ENCODE measurements at places on chromosomes 4 and X.

DNA sequence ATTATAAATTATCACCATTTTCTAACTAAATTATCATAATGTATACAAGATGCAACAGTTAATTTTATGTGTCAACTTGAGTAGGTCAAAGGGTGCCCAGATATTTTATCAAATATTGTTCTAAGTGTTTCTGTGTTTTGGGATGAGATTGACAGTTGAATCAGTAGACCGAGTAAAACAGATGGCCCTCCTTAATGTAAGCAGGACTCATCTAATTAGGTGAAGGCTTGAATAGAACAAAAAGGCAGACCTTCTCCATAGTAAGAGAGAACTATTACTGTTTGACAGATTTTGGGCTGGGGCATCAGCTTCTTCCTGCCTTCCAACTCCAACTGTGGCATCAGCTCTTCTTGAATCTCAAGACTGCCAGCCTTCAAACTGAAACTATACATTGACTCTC lies 185.8 kb downstream of the TRAM1L1 start:
- DNase-seq: no peak

DNA sequence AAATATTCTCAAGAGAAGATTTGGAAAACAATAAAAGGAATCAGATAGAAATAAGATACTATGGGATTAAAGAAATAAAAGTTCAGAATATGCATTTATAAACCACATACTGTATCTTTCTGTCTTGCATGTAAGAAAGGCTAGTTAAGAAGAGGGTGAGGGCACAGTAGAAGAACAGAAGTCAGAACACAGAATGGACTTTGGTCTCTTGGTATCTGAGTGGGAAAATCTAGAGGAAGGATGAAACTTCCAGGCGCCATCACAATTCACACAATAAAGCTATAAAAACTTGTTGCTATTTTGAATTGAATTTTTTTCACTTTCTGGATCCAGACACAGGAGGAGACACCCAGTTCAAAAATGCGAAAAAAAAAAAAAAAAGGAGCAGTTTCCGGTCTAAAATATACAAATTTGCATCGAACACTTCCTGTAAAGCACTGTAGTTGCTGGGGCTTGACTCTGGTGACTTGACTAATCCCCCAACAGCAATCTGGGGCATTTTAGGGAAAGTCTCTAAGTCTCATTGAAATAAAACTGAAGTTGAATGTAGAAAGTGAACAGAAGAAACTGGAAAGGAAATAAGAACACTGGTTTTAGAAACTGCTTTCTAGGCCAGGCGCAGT lies 8.1 kb upstream of the NAAA start:
- no peak for DNase-seq

GRCh38 chrX:132037479-132037993 lies 14.4 kb downstream of the STK26 start:
- no peak for DNase-seq

DNA sequence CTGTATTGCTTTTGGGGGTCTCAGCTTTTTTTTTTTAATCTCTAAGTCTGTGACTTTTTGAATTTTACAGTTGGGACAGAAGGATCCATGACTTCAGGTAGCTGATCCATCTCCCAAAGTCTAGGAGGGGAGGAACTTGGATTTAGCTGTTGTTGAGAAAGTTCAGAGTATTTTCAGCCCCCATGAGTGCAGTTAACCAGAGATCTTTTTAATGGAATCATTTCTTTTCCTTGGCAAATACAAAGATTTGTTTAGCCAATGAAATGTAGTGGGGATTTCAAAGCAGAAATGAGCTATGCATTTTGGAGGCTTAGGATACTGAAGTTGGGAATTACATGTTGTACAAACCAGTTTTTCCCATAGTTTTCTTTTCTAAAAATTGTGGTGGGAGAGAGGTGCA lies 18.1 kb downstream of the FNIP2 start:
- no peak for DNase-seq

- no peak for DNase-seq
Observed at GRCh38 chr4:118772081-118772766, 63.7 kb downstream of the SEC24D start.

DNA sequence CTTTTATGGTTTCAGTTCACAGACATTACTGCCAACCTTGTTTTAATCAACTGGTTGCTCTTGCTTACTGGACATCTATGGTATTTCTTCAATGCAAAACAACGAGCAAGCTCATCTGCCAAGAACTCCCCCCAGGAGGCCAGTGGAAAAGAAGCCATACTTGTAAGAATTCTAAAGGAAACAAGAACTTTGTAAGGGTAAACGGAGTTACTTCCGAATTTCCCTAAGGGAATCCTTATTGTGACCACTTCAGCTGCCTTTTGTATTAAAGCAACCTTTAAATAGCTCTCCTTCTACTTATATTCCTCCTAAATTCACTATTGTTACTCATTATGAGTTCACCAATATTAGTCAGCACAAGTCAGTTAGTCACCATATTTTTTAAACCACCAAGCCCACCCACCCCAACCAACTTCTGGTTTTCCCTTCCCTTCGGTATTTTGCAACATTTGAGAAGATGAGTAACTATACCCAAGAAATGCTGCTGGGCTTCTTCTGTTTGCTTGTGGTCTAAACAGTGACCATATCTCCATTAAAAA lies 602.8 kb upstream of the DIPK2B start:
- peak; percentile 28 for DNase-seq
